ENCODE measurements at places on chromosomes 13 and 19.

DNA sequence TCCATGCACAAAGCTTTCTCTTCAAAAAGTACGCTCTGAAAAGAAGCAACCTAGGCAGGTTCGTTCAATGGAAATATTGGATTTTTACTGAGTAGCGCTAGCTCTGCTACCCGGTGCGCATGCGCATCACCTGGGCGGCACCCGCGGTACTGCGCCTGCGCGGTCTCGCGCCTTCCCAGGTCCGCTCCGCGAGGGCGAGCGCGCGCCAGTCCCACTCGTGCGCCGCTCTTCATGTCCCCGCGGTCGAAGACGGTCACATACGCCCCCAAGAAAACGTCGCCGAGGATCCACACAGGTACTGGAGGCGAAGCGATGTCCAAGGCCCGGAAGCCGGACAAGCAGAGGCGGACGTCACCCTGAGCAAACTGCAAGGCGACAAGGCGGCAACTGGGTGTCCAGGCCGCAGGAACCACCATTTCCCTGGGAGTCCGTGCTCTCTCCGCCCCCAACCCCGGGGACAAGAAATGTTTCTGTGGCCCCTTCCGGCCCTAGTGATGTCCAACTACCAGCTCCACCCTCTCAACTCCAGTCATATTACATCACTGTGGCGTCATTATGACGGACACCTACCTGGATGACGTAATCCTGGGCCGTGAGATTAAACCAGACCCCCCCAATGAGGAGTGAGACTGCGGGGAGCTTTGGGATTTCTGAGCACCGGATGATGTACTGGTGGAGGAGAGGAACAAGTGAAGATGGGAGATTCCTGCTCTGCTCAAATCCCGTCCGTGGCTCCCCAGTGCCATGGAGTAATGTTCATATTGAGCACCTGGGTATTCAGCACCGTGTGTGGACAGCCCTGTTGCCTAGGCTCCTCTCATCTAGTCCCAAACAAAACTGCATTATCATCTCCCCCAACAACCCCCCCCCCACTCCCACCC, 4.8 kb upstream of the KCNC3 start:
- peak; percentile 68 for DNase-seq

- DNase-seq, result no peak
Measured at GRCh38 chr13:109123971-109124370, 494.6 kb downstream of the MYO16 start.

DNA sequence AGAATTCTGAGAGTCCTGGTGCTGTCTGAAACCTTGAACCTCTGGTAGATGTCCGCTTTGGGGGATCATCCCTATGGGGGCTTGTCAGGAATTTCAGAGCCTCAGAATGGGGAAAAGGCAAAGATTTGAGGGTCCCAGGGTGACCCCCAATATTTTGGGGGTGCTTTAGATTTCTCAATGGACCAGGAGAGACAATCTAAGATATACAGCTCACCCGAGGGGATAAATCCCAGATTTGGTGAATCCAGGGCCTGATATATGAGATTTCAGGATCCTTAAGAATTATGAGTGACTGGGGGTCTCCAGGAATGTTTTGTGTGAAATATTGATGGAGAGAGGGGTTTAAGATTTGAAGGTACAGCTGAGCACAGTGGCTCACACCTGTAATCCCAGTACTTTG, 3.3 kb downstream of the CAPN12 start:
- DNase-seq, result no peak

- DNase-seq, result no peak
Measured at GRCh38 chr13:52615812-52616211, 26.4 kb upstream of the HNRNPA1L2 start.

DNA sequence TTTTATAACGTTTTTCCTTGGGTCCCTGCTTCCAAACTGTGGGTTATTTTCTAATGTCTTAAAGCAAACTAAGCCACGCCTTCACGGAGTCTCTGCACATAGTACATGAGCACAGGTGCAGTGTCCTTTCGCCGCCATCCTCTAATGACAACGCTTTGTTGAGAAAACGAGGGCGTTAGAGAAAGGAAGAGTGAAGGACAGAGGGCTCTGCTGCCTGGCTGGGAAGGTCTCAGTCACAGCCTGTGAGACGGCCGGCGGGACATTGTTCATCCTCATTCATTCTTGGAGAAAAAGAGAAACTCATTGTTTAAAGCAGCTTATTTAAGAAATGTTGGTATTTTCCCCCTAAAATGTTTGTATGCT, 9.5 kb downstream of the IL17D start:
- no peak for DNase-seq

DNA sequence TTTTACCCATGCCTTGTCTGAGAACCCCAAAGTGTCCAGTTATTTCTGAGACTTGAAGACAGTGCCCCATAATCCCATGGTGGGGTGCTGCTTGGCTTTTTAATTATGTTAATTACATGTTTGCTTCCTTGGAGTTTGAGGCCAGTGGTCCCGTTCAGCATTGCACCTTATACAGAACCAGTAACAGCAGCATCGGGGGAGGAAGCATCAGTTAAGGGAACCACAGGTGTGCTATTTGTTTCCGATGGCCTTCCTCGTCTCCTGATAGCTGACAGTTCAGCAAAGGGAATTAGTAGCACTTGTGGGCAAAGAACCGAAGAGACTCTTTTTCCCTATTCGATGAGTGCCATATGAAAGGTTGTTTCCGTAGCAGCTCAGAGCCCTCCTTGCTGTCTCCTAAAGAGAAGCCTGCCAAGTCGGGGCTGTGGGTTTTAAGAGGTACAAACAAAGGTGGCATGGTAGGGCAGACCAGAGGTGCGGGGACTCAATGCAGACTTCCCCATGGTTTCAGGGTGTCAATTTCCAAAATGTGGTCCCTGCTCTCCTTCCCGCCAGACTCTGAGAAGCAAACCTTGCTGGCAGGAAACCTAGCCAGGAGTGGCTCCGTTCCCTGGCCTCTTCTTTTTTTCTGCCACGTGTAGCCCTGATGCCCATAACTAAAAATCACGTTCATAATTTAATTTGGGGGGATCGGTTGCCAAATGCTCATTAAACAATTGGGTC, 225.2 kb upstream of the TSHZ3 start:
- no peak for DNase-seq

DNA sequence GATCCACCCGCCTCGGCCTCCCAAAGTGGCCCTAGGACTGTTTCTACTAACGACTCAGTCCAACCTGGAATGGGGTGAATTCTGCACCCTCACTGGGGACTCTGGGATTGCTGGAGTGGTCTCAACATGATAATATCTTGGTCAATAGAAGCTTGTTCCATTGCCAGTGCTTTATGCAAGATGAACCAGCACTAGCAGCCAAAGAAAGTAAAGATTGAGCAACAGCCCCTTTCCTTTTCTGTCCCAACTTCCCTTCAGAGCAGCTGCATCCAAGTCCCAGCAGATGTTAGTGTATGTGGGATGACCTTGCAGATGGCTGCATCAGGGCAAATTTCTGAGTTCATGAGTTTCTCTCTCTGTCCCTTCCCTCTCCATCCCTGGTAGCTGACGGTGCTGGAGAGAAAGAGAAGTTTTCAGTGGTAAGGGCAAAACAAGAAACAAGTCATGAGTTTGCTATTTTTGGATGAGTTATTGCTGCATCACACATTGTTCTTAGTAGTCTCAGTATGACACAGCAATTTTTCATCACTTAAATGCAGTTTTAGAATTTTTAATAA, 183.6 kb upstream of the EDNRB start:
- no peak for DNase-seq

Data from NCI-H2171 treated with DMSO at 0.1 percent for 48 hours (cell line).